SIG-M5 (cell line): ENCODE measurements at places on chromosomes 7 and 10.

GRCh38 chr10:132595854-132596253 is 58.3 kb downstream of the INPP5A start:
- no peak for DNase-seq

DNA sequence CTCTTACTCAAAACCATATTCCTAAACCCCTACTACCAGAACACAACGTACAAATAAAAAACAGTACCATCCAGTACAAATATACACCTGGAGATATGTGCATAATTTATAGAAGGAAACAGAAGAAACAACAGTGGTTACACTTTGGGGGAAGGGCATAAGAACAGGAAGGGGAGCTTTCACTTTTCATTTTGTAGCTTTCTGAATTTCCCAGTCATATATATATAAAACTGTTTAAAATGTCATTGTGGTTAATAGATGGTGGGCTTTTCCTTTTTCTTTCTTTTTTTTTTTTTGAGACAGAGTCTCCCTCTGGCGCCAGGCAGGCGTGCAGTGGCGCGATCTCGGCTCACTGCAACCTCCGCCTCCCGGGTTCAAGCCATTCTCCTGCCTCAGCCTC is 47.2 kb downstream of the MALSU1 start:
- DNase-seq: no peak

DNA sequence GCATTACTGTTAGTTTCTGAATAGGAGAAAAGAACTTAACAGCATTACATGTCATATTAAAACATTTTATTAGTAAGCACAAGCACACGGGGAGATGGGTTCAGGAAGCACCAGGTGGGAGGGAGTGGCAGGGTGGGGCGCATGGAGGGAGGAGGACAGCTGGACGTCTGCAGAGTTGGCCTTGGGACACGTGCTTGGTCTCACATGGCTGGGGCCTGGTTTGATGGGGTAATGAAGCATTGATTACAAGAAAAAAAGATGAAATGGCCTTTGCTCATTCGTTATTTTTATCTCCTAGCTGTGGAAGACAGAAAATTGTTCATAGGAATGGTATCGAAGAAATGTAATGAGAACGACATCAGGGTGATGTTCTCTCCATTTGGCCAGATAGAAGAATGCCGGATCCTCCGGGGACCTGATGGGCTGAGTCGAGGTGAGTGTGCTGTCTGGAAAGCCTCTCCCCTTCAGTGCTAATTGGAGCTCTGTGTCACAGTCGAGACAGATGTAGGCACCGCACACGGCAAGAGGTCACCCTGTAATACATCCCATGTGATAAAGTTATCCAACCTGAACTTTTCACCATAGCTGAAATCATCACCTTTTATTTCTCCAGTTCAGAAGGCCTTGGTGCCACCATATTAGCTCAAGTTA is 239.9 kb downstream of the CELF2 start:
- DNase-seq: no peak

- DNase-seq: no peak
Measured at GRCh38 chr7:156111-157007, 36.0 kb upstream of the FAM20C start.

- DNase-seq: no peak
Measured at GRCh38 chr7:140607441-140607989, 33.1 kb downstream of the DENND2A start.

- DNase-seq: no peak
Measured at GRCh38 chr10:48733329-48733728, 48.7 kb downstream of the WDFY4 start.
